Right lobe of liver (tissue), 6 donors: ENCODE measurements at places on chromosomes 12 and 14. TPM values are rescaled to one million over a fixed set of nuclear protein-coding genes. Genes with fewer than 3 reads are reported as not detected.

The KANSL2 gene
- 14.8 TPM for total RNA-seq

The TAS2R13 gene
- total RNA-seq: 2.2 TPM

The HOXC11 gene
- not detected for total RNA-seq

The C1S gene
- 2,390 TPM for total RNA-seq

The PTCSC3 gene
- not detected for total RNA-seq
